ENCODE measurements at places on chromosomes 5 and 9.

DNA sequence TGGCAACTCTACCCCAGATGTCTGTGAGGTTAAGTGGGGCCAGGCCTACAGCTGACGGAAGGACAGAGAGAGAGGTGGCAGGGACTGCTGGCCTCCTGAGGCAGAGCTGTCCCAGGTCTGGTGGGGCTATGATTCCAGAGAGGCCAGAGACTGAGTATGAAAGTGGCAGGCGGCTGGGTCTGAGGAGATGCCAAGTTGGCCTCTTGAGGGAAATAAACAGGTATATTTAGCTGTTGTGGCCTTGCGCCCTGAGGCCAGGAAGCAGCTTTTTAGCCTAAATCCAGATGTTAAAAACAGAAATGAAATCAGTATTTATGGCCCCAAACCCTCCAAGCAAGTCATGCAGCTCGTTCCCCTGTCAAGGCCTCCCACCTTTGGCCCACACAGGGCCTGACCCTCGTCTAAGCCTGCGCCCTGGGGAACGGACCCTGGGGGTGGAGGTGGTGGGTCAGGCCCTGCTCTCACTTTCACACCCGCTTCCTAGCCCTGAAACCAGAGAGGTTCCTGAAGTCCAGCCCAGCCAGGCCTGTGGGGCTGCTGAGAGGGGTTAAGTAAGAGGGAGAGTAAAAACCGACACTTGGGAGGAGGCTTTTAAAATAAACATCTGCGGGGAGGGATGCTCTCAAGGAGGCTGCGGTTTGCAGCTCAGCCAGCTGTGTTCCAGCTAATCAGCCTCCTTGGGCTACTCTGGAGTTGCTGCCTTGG lies 18.7 kb downstream of the PCDHGC5 start:
- DNase-seq = no peak

DNA sequence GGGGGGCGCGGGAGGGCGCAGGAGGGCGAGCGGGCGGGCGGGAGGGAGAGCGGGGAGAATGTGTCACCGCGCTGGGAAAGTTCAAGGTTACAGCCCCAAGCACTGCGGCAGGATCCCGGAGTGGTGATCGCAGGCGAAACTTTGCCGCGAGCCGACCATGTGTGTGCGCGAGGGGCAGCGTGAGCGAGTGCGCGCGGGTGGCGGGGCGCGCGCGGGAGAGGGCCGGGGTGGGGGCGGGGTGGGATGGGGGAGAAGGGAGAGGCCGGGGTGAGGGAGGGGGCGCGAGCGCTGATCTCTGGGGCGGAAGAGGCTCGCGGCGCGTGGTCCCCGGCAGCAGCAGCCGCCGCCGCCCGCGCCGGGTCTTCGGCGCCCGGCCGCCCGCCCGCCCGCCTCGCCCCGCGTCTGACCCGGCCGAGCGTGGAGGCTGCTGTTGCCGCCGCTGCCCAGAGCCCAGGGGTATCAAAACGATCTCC lies at the start of gene NFIB:
Gene NFIB (minus strand): TSS at position 191 of the 473 bp plus-strand sequence. CDS start 630 bp downstream, outside the sequence.
- DNase-seq = peak; percentile 66

GRCh38 chr5:139849942-139850341 lies 54.3 kb downstream of the PSD2 start:
- DNase-seq = no peak

DNA sequence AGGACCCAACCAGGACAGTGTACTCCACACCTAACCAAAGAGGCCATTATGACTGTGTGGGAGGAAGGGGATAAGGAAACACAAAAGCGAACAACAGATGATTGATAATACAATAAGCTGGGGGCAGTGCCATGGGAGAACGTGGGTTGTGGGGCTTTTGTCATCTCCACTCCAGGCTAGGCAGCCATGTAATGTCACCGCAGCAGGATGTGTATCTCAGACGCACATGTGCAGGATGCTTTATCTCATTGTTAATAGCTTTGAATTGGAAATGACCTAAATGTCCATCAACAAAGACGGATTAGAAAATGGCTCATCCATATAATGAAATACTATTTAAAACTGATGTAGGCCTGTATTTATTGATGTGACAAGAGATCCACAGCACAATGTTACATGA lies 51.0 kb downstream of the EPB41L4B start:
- DNase-seq = no peak

DNA sequence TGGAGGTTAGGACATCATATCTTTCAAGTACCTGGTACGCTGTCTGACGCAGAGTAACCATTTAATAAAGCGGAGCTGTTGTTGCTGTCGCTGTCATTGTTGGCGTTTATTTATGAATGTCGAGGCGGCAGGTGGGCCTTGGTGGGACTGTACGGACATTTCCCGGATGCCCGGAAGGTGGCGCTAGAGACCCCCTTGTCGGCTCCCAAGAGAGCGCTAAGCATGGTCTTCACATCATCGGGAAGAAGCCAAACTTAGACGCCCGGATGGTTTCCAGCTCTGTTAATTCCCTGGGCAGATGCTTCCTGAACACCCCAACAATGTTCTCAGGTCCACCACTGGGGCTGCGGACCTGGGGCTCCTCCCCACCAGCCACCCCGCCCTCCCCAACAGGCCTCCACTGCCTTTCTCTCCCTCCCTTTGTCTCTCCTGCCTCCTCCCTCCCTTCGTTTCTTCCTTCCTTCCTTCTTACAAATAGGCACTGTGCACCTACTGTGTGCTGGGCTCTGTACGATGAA lies 54.1 kb downstream of the DUSP1 start:
- DNase-seq = peak; percentile 91

DNA sequence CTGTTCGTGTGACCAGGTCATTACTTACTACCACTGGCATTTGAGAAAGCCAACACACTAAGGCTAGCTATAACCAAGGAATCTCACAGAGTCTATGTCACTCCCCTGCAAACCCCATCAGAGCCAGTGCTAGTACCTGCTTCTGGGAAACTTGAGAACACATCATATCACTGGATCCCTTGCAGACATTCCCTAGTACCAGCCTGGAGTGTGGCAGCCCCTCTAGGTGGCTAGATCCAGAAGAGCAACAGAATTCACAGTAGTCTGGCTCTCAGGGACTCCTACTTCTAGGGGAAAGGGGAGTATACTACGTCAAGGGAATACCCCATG lies 73.8 kb upstream of the RUSC2 start:
- no peak for DNase-seq

GRCh38 chr9:112836394-112836793 lies 54.3 kb downstream of the SLC46A2 start:
- no peak for DNase-seq

- DNase-seq = no peak
These were observed 261.8 kb upstream of the CLINT1 start for GRCh38 chr5:158120760-158121159.

- no peak for DNase-seq
These were observed 52.2 kb upstream of the DHFR start for GRCh38 chr5:80706835-80707447.

GRCh38 chr5:80092486-80093107 lies 57.4 kb downstream of the THBS4 start:
- DNase-seq = no peak

- DNase-seq = no peak
These were observed 188.4 kb upstream of the PPP1R26 start for GRCh38 chr9:135291165-135291564.

- DNase-seq = no peak
These were observed 75.2 kb downstream of the PHF2 start for GRCh38 chr9:93651521-93651950.

DNA sequence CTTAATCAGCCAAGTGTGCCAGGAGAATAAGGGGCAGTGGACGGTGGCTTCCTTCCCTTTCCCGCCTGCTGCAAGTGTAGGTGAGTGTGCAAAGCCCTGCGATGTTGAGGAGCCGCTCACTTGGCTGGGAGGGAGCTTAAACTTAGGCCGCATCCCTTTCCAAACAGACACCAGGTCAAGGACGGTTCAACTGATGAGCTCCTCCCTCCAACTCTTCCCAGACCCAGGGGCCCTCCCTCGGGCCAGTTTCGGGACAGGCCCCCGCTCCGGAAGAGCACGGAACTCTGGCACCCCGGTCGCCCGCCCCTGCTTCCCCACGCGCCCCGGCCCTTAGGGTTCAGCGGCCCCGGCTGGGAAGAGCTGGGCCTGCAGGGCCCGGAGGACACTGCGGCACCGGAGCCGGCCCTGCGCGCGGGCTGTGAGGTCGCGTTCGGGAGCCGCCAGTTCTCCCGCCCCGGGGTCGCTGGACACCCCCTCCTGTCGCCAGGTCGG lies 481 bp downstream of the MRPL36 start:
- DNase-seq = peak; percentile 23

Data from endothelial cell (in vitro differentiated cells).